Stimulated activated CD8-positive, alpha-beta memory T cell treated with anti-CD3 and anti-CD28 coated beads, Interleukin-2, amount 100 ng/mL, for 48 hours (primary cell): ENCODE measurements at places on chromosomes 12 and 14.

GRCh38 chr12:96980991-96981414, 73.9 kb downstream of the NEDD1 start:
- DNase-seq = no peak

DNA sequence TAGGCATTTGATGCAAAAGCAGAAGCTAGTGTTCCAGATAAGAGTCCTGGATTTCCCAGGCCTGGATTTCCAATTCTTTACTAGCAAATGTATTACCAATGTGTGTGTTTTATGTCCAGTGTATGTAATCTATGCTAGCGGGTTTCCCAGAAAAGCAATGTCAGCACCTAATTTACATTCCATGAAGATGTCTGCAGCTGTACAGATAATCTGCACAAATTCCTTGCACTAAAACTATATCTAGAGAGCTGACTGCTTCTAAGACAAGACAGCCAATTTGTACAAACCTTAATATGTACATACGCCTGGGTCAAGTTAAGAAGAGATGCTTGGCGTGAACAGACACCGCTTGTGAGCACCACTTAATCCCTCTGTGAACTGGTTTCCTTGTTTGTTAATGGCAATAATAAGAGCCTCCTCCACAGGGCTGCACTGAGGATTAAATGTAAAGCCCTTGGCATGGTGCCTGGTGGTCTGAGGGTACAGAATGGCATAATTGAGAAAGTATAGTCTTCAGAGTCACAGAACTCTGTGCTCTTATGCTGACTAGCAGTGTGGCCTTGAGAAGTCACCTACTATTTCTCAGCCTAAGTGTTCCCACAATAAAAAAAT, 185.6 kb downstream of the EPS8 start:
- DNase-seq = no peak

DNA sequence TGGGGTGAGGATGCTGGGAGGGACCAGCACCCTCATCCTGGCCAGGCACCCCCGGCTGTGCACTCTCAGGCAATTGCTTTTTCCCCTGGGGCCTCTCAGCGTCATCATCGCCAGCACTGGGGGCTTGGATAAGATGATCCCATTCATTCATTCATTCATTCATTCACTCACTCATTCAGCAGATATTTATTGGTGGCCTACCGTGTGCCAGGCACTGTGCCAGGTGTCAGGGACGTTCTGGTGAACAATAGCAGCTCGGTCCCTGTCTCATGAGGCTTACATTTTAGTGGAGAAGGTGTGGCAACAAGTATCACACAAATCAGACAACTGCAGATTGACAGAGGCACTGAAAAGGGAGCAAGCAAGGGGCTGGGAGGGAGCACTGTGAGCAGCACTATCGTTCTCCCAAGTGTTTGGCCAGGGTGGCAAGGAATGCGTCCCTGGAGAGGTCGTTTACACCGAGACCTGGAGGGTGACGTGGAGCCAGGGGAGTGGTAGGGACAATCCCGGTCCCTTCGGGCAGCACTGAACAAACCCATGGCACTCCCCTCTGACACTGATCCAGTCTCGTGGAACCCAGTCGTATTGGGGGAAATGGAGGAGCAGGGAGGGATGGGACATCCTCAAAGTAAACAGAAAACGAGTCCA, 124.1 kb downstream of the PAPOLA start:
- DNase-seq = no peak

GRCh38 chr12:65152012-65152411, 17.4 kb upstream of the LEMD3 start:
- no peak for DNase-seq

GRCh38 chr14:29311983-29312382, 545.4 kb downstream of the FOXG1 start:
- DNase-seq = no peak

GRCh38 chr12:86911973-86912372, 655.8 kb upstream of the MGAT4C start:
- no peak for DNase-seq

- DNase-seq = no peak
These were observed 106.2 kb upstream of the NAV3 start for GRCh38 chr12:77724367-77724957.

- no peak for DNase-seq
These were observed 15.1 kb downstream of the NCKAP5L start for GRCh38 chr12:49813131-49813530.

DNA sequence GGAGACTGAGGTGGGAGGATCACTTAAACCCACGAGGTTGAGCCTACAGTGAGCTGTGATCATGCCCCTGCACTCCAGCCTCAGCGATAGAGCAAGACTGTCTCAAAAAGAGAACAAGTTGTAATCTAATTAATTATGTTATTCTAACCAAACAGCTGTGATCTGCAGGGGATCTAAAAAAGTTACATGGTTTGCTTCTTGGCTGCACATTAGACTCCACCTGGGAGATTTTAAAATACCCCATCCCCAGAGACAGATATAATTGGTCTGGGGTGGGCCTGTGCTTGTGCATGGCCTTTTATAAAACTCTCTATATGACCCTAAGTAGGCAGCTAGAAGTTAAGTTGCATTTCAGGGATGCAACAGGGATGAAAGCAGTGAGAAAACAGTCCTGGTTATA, 76.7 kb downstream of the SCAF11 start:
- DNase-seq = no peak

DNA sequence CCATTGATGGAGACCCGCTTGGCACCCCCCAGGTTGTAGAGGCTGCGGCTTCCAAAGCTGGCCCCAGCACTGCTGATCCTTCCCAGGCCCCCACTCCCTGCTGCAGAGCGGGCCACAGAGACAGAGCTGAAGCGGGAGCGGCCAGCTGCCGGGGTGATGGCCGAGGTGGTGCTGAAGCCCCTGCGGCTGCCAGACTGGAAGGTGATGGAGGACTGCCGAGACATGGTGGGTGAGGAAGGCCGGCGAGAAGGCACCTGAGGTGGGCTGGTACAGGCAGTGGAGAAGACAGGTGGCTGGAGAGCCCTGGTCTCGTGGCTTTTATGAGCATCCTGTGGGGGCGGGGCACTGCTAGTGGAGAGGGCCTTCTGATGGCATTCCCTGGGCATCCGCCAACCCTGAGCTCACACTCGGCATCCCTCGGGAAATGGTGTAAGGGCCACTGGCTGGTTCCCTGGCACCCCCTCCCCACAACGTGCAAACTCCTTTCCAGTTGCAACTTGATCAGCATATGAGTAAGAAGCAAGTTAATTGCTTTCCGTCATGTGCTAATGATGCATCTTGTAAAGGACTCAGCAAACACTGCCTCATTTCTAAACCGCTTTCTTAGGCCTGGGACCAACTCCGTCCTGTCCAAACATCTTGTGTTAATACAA, at the start of gene KRT75:
KRT75 (minus strand) TSS at position 291 of the 653 bp plus-strand sequence; CDS start at position 224, 67 bp downstream.
- no peak for DNase-seq

DNA sequence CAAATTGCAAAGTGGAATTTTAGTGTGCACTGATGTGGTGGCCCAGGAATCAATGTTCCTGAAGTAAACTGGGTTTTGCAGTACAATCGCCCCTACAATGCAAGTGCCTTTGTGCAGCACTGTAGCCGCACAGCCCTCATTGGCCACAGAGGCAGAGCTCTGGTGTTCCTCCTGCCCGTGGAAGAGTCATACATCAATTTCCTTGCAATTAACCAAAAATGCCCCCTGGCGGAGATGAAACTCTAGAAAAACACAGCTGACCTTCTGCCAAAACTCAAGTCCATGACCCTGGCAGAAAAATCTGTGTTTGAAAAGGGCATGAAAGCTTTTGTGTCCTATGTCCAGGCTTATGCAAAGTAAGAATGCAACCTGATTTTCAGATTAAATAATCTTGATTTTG, 117.9 kb upstream of the PRB2 start:
- DNase-seq = no peak

GRCh38 chr14:106547735-106548434, 1021.5 kb downstream of the TMEM121 start:
- no peak for DNase-seq

DNA sequence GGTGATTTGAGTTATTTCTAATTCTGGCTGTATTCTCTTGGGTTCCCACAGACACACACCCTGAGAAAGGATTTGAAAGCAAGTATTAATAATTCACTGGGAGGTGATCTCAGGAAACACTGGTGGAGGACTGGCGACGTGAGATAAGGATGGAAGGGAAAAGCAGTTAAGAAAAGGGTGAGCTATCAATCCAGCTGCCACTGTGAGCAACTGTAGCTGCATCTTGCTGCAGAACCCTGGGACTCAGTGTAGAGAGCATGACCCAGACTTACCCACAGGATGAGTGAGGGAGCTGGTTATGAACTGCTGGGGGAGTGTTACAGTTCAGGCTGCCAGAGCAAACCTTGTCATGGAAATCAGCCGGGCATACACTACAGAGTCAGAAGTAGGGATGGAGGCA, 71.9 kb downstream of the RESF1 start:
- no peak for DNase-seq

DNA sequence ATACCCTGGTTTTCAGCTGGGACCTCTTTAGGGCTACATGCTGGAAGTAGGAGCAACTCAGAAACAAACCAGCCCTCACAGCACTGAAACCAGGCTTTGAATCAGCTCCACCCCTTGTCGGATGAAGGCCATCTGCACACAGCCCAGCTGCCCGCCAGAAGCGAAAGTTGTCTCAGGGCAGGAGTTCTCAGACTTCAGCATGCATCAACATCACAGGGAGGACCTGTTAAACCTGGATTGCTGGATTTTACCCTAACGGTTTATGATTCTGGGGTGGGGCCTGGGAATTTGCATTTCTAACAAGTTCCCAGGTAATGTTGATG, 10.9 kb downstream of the SYNDIG1L start:
- no peak for DNase-seq

GRCh38 chr14:76546426-76547221, 170.7 kb downstream of the ESRRB start:
- DNase-seq = no peak

- DNase-seq = no peak
These were observed 21.5 kb downstream of the PYGL start for GRCh38 chr14:50922803-50923202.

GRCh38 chr12:132600048-132601032, 10.0 kb downstream of the LRCOL1 start:
- DNase-seq = peak; percentile 14

DNA sequence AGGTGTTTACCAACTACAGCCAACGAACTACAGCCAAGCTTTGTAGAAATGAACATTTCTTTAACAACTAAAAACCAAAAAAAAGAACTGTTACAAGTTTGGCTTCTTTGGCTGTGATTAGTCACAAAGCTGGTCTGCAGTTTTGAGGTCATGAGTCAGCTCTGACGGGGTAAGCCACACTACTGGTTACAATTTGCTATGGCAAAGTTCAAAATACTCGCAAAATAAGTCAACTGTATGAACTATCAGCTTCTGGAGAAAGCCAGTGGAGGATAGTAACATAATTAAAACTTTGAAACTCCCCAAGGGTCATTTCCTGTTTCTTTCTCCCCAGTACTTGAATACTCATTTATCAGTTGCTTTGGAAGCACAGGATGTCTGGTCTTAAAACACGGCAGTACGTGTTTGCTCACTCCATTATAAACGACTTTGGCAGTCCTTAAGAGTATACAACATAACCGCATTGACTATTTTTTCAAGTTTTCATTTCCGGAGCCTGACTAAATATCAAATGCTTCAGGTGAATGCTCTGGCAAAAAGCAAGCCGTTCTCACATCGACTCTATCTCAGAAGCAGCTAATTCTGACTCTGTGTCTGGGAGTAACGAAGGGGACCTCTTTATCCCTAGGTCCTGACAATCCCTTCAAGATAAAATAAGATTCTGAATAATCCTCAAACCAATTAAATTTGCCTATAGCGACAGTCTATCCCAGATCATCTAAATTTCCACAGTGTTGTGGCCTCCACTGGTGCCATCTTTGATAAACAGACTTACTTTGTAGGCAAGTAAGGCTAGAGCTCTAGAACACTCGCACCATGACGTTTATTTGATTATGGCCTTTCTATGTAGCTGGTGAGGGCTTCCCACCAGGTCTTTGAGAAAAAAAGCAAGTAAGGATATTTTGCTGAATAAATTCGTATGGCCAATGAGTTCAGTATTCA, 10.6 kb downstream of the PHLDA1 start:
- peak; percentile 30 for DNase-seq

DNA sequence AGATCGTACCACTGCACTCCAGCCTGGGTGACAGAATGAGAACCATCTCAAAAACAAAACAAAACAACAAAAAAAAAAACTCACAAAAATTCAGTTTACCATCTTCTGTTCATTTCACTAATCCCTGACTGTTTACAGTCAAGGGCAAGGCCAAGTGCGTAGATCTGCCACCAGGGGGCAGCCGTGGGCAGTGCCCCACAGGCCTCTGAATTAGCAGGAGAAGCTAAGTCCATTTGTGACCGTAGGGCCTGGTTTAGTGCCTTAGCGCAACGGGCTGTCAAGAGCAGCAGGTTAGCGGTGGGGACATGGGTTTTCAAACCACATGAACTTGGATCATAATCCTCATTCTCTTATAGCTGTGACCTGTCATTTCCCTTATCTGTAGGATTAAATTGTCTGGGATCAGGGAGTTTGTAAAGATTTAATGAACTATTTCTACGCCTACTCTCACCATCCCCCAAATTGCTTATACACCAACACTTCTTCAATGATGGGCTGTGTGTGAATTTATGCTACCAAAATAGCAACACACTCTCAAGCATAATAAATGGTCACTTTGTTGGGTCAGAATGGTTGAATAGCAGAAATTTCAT, 49.0 kb downstream of the KCTD10 start:
- peak; percentile 68 for DNase-seq

DNA sequence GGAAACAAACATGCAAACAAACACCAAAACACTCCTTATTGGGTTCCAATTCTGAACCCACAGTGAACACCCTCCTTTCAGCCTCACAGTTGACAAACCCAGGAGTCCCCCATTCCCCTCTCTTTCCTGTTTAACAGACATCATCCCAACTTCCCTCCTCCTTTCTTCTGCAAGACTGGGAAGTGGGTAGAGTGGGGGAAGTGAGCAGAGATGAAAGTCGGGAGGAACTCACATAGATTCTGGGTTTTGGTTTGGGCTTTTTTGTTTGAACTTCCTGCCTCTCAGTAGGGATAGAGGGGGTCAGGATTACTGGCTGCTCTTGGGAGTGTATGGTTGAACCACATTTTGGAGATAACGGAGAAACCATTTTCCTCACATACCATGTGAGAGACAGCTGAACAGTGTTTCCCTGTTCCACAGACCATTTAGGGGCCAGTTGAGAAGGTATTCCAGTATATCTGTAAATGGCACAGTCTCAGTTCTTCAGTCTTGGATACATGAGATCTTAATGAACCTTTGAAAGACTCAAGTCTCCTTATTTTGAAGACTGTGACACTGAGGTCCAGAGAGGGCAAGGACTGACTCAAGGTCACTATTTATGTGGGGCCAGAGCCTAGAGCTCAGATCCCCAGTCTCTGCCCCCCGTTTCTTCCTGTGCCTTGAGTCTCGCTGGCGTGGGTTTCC, 3.9 kb upstream of the GPR84 start:
- no peak for DNase-seq

DNA sequence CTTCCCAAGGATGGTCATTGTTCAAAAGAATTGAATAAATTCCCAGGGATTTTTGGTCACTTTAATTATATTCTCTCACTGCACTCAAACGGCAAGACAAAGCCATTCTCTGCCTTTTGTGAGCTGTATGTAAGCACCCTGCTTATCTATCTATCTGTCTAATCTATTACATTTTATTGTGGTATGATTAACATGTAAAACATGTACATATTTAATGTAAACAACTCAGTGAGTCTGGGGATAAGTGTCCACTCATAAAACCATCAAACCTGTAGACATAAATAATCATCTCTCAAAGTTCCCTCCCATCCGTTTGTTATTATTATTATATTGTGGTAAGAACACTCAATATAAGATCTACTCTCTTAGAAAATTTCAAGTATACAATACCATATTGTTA, 167.1 kb downstream of the CAND1 start:
- no peak for DNase-seq
